ENCODE measurements at places on chromosomes 2 and 18.
A peak's percentile ranks its signal among the peaks of the same experiment; 100 is the strongest.

DNA sequence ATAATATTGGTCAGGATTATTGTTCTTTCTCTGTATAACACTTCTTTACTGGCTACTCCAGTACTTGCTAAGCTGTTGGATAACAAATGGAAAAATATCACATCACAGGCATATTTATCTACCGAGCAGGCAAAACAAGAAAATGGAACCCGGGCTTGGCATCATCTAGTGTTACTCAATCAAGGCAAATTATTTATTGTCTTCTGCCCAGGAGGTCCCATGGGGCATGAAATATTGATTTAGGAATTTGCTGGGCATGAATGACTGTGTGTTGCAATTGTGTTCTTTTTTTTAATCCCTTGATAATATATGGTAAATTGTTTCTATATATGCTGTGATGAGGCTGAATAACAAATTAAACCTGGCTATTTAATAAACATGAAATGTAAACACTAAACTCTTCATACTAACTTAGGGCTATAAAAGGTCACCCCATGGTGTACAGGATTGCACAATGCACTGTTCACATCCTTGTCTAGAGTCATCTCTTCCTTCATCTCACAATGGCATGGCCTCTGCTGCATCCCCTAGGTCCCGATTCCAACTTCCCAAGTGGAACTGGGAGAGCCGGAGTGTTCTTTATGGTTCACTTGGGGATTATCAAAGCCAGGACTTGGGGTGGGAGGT lies 2.2 kb upstream of the PARD3B start:
- no peak for DNase-seq

DNA sequence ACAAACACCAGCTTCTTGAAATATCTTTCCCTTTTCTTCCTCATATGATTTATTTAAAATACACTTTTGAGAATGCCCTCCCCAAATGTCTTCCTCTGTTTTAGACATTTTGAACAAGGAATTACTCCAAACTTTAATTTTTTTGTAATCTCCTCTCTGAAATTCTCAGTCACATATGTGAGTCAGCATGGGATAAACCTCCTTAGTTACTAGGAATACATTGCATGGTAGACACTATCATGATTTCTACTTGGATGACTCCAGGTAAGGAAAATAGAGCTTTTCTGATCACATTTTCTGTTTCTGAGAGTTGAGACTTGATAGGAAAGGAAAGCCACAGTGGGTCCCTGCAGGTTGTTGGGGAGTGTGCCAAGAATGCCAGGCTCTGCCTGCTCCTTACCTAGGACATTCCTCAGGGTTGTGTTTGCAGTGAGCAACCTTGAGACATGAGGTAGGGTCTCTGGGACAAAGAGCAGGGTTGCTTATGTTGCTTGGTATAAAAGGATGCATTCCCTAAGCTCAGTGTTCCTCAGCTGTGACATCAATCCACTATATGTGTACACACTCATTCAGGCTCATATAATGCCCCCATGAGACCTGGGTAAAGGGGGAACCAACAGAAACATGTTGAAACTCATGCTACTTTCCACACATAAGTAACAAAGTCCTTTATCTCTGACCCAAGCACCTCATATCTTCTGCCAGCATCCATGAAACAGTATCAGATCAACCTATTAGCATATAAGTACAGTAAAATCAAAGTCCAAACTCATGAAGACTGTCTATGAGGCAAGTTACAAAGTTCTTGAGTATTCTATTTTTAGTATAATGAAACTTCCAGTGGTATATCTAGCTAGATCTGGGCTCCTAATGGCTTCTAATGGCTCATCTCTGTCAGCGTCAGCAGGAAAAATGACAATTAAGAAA lies 112.8 kb upstream of the SCN1A start:
- DNase-seq: no peak

- peak; percentile 17 for DNase-seq
Observed at GRCh38 chr2:190649798-190650390, 1.0 kb downstream of the NAB1 start.

DNA sequence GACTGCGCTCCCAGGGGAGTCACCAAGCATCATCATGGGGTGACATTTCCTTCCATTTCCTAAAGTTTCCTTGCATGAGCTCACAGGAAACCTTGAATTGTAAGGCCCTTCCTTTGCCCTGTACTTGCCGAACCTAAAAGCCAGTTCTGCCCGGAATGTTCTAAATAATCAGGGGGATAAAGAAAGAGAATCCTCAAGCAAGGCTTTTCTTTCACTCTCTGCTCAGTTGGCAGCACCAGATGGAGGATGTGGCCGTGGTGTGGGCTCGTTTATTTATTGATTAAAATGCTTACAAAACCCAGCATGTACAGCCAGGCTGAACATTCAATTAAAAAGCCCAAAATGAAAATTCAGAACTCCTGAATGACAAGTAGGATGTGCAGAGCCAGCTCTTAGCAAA lies 170.5 kb downstream of the SH3RF3 start:
- no peak for DNase-seq

- no peak for DNase-seq
Observed at GRCh38 chr2:239386872-239387445, 13.9 kb downstream of the HDAC4 start.

- no peak for DNase-seq
Observed at GRCh38 chr18:77086656-77087392, 45.8 kb downstream of the MBP start.

DNA sequence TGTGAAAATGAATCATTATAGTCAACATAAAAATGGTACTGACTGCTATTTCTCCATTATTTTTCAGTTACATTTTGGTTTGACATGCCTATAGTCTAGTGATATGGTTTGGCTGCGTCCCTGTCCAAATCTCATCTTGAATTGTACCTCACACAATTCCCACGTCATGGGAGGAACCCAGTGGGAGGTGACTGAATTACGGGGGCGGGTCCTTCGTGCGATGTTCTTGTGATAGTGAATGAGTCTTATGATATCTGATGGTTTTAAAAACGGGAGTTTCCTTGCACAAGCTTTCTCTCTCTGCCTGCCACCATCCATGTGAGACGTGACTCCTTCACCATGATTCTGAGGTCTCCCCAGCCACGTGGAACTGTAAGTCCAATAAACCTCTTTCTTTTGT lies 70.3 kb downstream of the BAZ2B start:
- DNase-seq: no peak

GRCh38 chr2:191789796-191790195 lies 57.1 kb downstream of the CAVIN2 start:
- no peak for DNase-seq

- no peak for DNase-seq
Observed at GRCh38 chr2:5690718-5691220, 1.4 kb upstream of the SOX11 start.

- DNase-seq: no peak
Observed at GRCh38 chr2:27689424-27689823, 25.7 kb downstream of the SLC4A1AP start.

DNA sequence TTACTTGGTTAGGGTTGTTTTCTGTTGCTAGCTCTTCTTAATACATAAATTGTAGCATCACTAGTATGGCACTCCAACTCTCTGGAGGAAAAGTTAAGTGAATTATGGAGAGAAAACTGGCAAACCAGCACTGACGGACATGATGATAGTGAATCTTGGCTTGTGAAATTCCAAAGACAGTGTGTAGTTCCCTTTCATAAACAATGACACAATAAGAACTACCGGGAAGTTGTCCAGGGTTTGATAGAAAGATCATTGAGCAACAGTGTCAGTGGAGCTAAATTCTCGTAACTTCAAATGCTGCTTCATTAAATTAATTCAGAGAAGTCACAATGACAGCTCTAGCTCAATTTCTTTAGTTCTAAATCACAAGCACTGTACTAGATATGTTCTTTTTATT lies 66.5 kb downstream of the RIT2 start:
- DNase-seq: no peak

DNA sequence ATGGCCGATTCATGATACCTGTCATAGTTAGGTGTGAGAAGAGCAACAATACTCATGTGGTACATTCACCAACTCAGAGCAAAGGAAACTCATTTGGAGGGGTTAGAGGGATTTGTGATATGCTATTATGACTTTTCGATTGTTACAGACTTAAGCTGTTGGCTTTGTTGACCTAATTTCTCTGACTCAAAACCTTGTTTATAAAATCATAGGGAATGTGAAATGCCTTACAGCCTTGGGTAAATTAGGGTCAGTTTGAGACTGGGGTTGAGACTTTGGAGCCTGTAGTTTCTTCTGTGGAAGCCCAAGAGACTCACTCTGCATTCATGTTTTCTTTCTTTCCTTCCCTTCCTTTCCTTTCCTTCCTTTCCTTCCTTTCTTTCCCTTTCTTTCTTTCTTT lies 261.9 kb downstream of the LRRTM1 start:
- DNase-seq: no peak

- DNase-seq: no peak
Observed at GRCh38 chr2:176128982-176129796, at the start of gene HOXD8. TSS of gene HOXD8 (plus strand) at chr2:176129705. CDS start at chr2:176130367, 662 bp downstream.

DNA sequence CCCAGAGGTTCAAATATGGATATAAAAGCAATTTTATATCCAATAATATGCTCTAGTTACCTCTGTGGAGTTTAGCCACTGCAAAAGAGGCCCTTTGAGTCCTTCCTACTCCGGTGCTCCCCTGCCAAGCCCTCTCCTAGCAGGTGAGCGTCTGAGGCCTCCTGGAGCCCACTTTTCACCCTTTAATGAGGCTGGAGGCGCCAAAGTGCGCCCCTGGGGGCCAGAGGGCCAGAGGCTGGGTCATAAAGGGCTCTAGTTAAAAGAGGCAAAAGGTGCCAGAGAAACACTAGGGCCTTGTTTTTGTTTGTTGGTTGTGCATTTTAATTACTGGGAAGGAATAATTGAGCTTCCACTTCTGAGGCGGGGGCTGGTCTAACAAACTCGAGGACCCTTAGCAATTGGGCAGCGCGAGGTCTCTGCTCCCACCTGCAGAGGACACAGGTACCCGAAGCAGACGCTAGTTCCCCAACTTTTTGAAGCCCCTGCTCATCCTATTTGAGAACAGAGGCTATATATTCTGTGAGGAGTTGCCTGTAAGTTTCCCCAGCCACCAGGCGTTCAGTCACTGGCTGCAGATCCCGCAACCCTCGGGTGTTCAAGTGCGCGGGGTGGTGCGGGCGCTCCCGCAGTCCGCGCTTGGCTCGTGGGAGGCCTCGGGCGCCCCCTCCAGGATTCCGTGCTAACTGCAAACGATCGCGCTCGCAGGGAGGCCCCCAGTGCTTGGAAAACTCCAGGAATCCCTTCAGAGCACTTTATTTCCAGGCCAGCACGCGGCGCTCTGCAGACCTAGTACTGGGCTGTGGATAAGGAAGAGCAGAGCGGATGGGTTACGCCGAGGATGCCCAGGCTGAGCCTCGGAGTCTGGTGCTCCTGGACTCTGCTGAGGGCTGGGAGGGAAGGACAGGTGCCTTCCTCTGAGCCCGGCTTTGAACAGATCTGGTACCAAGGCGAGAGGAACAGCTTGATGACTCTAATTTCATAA lies 14.1 kb downstream of the MSGN1 start:
- peak; percentile 29 for DNase-seq

GRCh38 chr18:21960189-21960588 lies 209.2 kb upstream of the GATA6 start:
- DNase-seq: no peak

- no peak for DNase-seq
Observed at GRCh38 chr2:6665093-6666045, 200.3 kb downstream of the CMPK2 start.

GRCh38 chr2:42897358-42897757 lies 105.0 kb upstream of the HAAO start:
- no peak for DNase-seq

DNA sequence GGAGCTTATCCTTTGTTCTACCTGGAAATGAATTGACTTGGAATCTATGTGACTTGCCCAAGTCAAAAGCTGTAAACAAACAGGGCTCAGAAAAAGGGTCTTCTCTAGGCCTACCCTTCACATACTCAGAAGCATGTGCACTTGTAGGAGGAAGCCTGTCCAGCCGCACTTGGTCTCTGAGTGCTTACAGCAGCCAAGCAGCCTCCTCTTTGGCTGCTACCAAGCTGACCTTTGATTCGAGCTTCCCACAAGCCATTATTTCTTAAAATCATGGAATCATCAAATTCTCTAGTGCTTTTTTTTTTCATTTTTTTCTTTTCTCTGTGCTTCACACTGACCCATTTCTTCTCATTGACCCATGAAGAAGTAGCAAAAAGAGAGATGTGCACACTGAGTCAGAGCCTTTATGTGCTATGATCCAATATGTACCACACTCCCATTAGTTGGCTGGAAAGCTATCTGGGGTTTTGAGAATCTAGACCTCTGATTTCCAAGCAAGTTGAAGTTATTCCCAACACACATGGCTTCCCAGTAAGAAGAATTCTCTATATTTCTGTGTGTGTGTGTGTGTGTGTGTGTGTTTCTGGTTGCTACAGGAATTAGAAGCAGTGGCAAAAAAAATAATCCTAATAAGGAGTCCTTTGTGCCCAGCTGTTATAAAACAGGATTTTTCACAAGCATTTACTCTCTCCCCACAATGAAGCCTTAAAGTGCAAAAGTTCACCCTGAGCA lies 550.3 kb upstream of the TNP1 start:
- DNase-seq: no peak

DNA sequence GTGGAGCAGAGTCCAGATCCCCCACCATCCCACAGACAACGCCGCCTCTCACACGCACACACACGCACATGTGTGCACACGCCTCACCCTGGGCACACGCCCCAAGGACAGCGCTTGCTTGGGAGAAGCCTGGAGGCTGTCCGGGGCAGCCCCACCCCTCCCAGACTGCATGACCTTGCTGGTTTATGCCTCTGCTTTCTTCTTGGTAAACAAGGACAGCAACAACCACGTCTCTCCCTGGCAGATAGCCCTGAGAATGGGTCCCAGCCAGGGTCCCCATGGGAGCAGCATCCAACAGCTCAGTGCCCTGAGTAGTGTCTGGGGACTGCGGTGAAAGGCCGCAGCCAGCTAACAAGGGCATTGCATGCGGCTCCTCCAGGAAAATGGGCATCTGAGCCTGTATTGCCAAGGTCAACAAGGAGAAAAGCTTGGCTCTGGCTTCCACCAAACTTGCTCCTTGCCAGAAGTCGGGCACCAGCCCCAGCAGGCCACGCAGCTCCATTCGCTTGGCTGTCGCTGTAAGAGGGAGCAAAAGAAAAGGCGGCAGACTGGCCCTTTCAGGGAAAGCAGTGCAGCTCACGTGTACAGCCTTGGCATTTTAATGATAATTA lies 234.6 kb downstream of the EIPR1 start:
- no peak for DNase-seq

GRCh38 chr18:76679259-76679658 lies 143.1 kb upstream of the ZNF236 start:
- no peak for DNase-seq

- DNase-seq: no peak
Observed at GRCh38 chr2:83900862-83901261, 558.2 kb downstream of the SUCLG1 start.

GRCh38 chr2:72109904-72110303 lies 37.8 kb downstream of the CYP26B1 start:
- DNase-seq: no peak

- no peak for DNase-seq
Observed at GRCh38 chr2:47508080-47508479, 105.1 kb downstream of the MSH2 start.

- no peak for DNase-seq
Observed at GRCh38 chr2:144912206-144912605, 392.3 kb upstream of the ZEB2 start.

DNA sequence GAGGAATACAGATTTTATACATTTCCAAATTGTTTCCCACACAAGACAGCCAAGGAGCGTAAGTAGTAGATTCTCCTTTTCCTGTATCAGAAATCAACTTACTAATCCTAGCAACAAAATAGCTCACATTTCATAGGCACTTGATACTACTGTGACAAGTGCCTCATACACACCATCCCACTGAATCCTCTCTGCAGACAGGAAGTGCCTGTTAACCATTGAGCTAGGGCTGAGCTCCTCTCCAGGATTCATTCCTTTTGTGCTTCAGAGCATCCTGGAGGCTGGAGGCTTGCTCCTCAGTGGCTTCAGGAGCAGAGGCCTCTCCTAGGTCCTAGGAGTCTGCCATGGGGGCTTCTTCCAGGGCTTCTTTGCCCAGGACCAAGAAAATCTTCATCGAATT lies 20.8 kb upstream of the ZNF396 start:
- no peak for DNase-seq

All from CD4-positive, alpha-beta T cell treated with Interleukin-17A for 4 hours (primary cell).